ENCODE measurements at places on chromosomes 2 and 18.

- DNase-seq, result peak; percentile 88
- H3K27me3 ChIP-seq, result no peaks in the 10 kb centered on the region
- no peaks in the 10 kb centered on the region for H3K36me3 ChIP-seq
- peak overlapping the region; percentile 82 for H3K27ac ChIP-seq
Observed at GRCh38 chr2:43100883-43101662, 125.3 kb downstream of the ZFP36L2 start.

DNA sequence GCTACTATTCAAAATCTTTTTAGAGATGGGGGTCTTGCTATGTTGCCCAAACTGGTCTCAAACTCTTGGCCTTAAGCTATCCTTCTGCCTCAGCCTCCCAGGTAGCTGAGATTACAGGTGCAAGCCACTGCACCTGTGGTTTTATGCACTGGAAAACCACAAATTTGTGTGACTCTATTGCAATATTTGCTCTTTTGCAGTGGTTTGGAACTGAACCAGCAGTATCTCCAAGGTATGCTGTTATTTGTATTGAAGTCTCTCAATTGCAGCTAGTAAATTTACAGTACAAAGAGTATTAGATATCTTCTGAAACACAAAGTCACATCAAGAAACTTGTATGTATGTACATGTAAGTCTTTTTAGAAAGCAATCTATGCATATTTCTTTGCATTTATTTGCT is 46.2 kb downstream of the PPP4R1 start:
- H3K36me3 ChIP-seq, result peaks cover 72% of the 10 kb centered on the region
- no peak for DNase-seq
- H3K4me1 ChIP-seq, result no peaks in the 10 kb centered on the region

DNA sequence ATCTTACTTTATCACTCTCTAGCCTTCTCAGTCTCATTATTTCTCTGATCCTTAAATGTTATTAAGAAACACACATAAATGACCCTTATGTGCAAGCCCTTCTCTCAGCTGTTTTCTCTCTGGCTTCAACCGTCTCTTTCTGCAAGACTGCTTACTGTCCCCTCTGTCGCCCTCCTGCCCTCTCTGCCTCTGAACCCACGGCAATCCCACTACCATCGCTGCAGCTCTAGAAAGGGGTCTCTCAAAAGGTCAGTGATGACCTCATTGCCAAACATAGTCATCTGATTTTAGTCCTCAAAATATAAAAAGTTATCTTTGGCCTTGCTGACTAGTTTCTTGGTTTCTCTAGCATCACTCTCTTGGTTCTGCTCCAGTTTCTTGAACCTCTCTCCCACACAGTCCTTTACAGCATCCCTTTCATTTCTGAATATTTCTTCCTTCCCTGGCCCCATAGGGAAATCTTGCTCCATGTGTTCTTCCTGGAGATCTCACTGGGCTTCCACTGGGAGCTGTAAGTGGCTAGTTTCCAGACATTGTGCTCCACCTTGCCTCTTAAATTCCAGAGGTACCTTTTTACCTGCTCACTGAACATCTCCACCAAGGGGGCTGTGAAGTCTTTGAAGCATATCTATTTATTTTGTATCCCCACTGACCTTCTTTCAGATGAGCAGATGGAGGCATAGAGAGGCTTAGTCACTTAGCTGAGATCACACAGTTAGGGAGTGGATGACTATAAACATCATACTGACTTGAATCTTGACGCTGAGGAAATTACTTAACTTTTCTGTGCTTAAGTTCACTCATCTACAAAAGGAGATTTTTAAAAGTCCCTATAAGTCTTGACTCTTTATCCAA is 96.2 kb downstream of the PDE1A start:
- no peaks in the 10 kb centered on the region for H3K27me3 ChIP-seq
- H3K27ac ChIP-seq, result no peak overlapping the region
- H3K4me3 ChIP-seq, result no peak overlapping the region
- no peaks in the 10 kb centered on the region for H3K4me1 ChIP-seq
- no peaks in the 10 kb centered on the region for H3K36me3 ChIP-seq

DNA sequence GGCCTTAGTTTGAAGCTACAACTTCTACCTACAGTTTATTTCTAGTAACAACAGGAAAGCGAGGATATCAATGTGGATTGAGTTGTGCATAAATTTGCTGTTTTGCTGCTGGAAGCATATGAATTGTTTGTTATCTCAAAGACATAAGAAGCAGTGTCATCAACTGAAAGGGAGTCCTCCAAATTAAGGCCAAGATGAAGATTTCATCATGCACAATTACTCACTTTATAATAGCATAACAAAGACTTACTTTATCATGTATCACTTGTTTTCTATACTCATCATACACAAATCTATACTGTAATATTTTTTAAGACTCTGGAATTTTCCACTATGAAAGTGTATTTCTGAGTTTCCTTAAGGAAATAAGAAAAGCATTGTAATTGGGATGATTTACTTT is 136.1 kb upstream of the FANCL start:
- no peaks in the 10 kb centered on the region for H3K4me1 ChIP-seq
- no peaks in the 10 kb centered on the region for H3K36me3 ChIP-seq
- no peak overlapping the region for H3K4me3 ChIP-seq
- no peak overlapping the region for H3K27ac ChIP-seq

- DNase-seq, result no peak
- no peak overlapping the region for H3K4me3 ChIP-seq
- H3K27me3 ChIP-seq, result no peaks in the 10 kb centered on the region
- no peaks in the 10 kb centered on the region for H3K36me3 ChIP-seq
- H3K27ac ChIP-seq, result no peak overlapping the region
Observed at GRCh38 chr2:101753720-101754490, 56.4 kb downstream of the MAP4K4 start.

DNA sequence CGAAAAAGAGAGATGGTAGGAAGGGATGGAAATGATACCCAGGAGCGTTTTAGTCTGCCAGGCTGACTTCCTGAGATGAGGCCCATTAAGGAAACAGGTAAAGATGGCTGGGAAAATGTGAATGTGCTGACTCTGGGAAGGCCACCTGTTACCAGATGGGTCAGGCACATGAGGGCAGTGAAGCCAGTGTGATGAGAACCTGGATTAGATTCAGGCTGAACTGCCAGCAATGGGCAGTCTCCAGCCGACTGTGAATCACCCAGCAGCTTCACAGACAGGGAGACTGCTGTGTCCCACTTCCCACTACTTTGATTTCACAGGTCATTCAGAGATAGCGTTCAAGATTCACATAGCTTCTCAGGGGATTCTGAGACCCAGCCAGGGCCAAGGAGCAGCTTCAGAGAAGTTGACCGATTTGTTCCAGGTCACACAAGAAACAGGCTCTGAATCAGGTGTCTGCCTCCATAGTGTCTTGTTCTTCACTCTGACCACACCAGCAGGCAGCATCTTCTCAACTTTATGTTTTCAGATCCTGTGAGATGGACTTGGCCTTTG is 26.4 kb downstream of the CAPN13 start:
- H3K4me1 ChIP-seq, result peaks cover 6% of the 10 kb centered on the region
- no peak overlapping the region for H3K4me3 ChIP-seq
- DNase-seq, result no peak

DNA sequence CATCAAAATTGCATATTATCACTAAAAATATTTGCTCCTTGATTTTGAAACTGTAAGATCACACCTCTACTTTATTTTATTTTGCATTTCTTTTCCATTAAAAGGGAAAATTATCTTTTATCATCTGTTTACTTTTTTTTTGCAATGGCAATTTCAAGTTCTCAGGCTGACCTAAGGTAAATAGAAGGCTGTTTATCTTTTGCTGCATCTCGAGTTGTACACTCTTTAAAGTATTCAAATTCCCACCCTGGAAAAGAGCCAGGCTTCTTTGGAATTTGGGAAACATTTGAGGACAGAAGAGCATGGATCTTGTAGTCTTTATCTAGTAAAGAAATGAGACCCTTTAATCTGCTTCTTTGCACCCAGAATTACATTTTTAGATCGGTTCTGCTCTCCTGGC is 645.7 kb downstream of the SLC4A3 start:
- no peak overlapping the region for H3K27ac ChIP-seq
- no peaks in the 10 kb centered on the region for H3K4me1 ChIP-seq

DNA sequence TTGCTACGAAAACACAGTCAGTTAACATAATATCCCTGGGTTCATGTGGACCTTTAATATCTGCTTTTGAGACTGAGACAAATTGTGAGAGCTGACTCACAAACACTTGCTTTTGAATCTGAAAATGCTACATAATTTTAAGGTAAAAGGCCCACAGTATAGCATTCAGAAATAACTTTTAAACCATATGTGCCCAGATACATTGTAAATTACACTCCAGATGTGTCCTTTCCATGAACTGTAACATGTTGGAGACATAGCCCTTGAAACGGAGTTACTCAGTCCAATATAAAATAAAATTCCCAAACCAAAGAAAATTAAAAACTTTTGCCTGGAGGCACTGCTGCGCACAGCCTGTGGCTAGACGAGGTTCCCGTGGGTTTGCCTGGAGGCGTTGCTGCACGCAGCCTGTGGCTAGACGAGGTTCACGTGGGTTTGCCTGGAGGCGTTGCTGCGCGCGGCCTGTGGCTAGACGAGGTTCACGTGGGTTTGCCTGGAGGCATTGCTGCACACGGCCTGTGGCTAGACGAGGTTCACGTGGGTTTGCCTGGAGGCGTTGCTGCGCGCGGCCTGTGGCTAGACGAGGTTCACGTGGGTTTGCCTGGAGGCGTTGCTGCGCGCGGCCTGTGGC is 131.9 kb upstream of the ALKAL2 start:
- no peak overlapping the region for H3K4me3 ChIP-seq
- no peaks in the 10 kb centered on the region for H3K36me3 ChIP-seq

- no peaks in the 10 kb centered on the region for H3K27me3 ChIP-seq
- no peak overlapping the region for H3K4me3 ChIP-seq
- no peak for DNase-seq
- no peak overlapping the region for H3K27ac ChIP-seq
- no peaks in the 10 kb centered on the region for H3K36me3 ChIP-seq
Observed at GRCh38 chr2:123500988-123501387, 524.1 kb upstream of the CNTNAP5 start.

DNA sequence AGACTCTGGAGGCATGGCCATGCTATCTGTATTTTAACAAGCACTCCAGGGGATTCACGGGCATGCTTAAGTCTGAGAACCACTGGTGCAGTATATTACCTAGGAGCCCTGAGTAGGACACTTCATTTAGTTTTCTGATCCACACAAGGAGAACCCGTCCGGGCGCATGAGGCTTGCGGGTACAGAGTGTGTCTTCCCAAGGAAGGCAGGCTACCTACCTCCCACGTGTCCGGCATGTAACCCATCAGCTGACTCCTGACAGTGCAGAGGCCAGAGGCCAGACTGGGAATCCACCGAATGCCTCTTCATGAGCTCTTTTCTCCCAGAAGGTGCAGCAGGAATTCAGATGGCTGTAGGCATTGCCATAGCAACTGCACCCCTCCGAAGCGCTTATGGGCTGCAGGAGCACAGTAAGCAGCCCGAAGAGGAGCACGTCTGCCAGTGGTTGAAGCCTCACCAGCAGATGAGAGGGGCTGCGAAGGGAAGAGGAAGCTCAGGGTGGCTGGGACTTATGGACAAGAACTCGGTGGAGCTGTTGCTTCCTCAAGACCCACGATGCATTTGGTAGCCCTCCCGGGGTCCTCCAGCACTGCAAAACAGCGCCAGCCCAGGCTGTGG is 33.8 kb upstream of the DNMT3A start:
- H3K27me3 ChIP-seq, result no peaks in the 10 kb centered on the region
- H3K27ac ChIP-seq, result no peak overlapping the region
- no peak overlapping the region for H3K4me3 ChIP-seq
- H3K4me1 ChIP-seq, result peaks cover 29% of the 10 kb centered on the region
- DNase-seq, result no peak

DNA sequence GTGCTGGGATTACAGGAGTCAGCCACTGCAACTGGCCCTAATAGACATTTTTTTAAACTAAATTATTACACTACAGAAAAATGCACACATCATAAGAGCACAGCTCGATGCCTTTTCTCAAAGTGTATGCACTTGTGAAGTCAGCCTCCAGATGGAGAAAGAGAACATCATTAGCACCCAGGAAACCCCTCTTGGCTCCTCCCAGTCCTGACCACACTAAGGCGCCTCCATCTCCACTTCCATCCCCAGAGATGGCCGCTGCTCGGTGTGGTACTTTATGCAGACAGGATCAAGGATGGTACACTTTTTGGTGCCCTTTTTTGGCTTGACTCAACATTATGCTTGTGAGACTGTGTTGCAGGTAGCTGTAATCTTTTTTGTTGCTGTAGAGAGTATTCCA is 34.8 kb downstream of the RRM2 start:
- H3K4me3 ChIP-seq, result no peak overlapping the region
- peaks cover 2% of the 10 kb centered on the region for H3K27me3 ChIP-seq
- no peaks in the 10 kb centered on the region for H3K4me1 ChIP-seq
- no peaks in the 10 kb centered on the region for H3K36me3 ChIP-seq
- no peak for DNase-seq

DNA sequence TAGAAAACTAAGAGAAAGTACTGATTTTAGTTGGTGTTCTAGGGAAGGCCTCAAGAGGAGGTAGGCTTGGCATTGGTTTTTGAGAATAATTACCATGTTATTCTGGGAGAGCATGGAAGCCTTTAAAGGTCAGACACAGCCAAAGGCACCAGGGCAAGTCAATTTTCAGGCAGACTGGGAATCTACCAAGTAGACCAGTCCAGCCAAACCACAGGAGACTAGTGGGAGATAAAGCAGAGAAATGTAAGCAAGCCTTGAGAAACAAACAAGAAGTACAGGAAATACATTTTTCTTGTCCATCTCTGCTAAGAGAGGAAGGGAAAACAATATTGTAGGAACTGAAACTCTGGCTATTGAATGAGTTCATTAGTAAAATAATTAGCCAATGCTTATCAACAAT is 5.5 kb upstream of the CCDC68 start:
- no peak overlapping the region for H3K4me3 ChIP-seq
- no peak overlapping the region for H3K27ac ChIP-seq
- peaks cover 6% of the 10 kb centered on the region for H3K27me3 ChIP-seq

DNA sequence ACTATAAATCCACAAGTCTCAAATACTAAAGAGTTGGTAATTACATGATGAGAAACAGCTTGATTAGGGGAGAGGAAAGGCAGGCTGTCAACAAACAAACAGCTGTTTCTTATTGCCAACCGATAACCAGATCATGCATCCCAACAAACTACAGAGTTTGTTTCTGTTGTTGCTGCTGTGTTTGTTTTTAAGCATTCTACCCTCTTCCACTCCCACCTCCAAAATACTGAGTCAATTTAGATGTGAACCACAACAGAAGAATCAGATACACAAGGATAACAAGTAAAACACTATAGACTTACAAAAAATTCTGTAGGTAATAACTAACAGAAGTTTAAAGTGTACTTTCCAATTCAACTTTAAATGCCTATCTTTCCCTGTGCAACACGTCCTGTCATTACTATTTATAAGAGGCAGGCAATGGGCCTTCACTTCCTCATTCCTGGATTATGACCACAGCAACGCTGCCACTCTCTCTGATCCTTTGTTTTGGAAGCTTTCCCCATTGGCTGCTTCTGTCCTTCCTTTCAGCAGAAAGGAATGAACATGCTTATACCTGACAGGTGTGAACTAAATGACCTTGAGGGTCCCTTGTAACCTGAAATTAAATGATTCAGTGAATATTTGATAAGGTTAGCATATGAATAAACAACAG is 152.0 kb downstream of the SRBD1 start:
- no peak for DNase-seq
- H3K27ac ChIP-seq, result peak overlapping the region; percentile 17
- no peaks in the 10 kb centered on the region for H3K27me3 ChIP-seq
- peaks cover 15% of the 10 kb centered on the region for H3K4me1 ChIP-seq
- H3K36me3 ChIP-seq, result no peaks in the 10 kb centered on the region
- no peak overlapping the region for H3K4me3 ChIP-seq

- H3K36me3 ChIP-seq, result no peaks in the 10 kb centered on the region
- H3K27ac ChIP-seq, result no peak overlapping the region
- H3K4me1 ChIP-seq, result no peaks in the 10 kb centered on the region
- no peak for DNase-seq
Observed at GRCh38 chr2:8086796-8087479, 594.9 kb upstream of the ID2 start.

All from psoas muscle (tissue), 8 donors.